ENCODE measurements at places on chromosomes 2 and 18. TPM values are rescaled to one million over a fixed set of nuclear protein-coding genes. Genes with fewer than 3 reads are reported as not detected.
A peak's percentile ranks its signal among the peaks of the same experiment; 100 is the strongest.

The ANXA4 gene
- polyA plus RNA-seq, result 125 TPM

- no peak for DNase-seq
These were observed 460.7 kb downstream of the MTX2 start for GRCh38 chr2:176729706-176730569.

The FAM237A gene
- polyA plus RNA-seq, result not detected

The NDC80 gene
- polyA plus RNA-seq, result 6.4 TPM

The CAVIN2 gene
- polyA plus RNA-seq, result 22.0 TPM

GRCh38 chr18:77550625-77551024, 301.0 kb downstream of the GALR1 start:
- DNase-seq, result no peak

DNA sequence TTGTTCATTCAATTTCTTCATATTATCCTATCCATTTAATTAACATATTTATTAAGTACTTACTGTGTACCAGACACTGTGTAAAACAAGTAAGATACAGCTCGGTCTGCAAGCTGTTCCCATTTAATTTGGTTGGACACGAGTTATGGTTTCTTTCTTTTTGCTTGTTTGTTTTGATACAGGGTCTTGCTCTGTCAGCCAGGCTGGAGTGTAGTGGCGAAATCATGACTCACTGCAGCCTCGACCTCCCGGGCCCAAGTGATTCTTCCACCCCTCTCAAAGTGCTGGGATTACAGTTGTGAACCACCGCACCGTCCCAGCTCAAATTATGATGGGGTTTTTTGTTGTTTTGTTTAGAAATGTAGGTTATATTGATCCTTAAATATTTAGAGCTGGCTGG, 9.0 kb downstream of the CYBRD1 start:
- DNase-seq, result no peak

GRCh38 chr2:61793389-61793836, 60.4 kb downstream of the FAM161A start:
- peak; percentile 7 for DNase-seq

The ANKAR gene
- 3.5 TPM for polyA plus RNA-seq

The CYP27A1 gene
- 31.0 TPM for polyA plus RNA-seq

The DPP10 gene
- not detected for polyA plus RNA-seq

The CHRND gene
- polyA plus RNA-seq, result not detected

The SERPINB5 gene
- not detected for polyA plus RNA-seq

GRCh38 chr2:136141510-136142149, 23.7 kb upstream of the CXCR4 start:
- no peak for DNase-seq

The ANKRD30B gene
- not detected for polyA plus RNA-seq

The STARD6 gene
- polyA plus RNA-seq, result not detected

- DNase-seq, result no peak
These were observed 191.3 kb downstream of the CMPK2 start for GRCh38 chr2:6674381-6674780.

The MAT2A gene
- polyA plus RNA-seq, result 409 TPM

DNA sequence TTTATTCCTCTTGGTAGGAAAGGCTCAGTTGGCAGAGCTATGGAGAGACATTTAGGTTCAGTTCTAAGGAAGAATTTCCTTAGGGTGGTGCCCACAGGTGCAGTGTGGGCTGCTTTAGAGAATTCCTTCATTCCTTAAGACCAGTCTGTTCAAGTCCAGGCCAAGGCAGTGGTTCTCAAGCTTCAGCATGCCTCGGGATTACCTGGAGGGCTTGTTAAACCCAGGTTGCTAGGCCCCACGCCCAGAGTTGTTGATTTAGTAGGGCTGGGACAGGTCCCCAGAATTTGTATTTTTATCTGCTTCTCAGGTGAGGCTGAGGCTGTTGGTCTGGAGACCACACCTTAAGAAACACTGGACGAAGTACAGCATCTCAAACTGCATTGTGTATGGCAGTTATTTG, 68.9 kb downstream of the CERS6 start:
- no peak for DNase-seq

DNA sequence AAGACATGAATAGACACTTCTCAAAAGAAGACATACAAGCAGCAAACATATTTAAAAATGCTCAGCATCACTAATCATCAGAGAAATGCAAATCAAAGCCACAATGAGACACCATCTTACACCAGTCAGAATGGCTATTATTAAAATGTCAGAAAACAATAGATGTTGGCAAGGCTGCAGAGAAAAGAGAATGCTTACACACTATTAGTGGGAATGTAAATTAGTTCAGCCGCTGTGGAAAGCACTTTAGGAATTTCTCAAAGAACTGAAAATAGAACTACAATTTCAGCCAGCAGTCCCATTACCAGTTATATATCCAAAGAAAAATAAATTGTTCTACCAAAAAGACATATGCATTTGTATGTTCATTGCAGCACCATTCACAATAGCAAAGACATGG, 61.7 kb downstream of the STRADB start:
- no peak for DNase-seq

Measured in AG04450 (cell line).